ENCODE measurements at places on chromosomes 3 and 15.

GRCh38 chr3:180421221-180421620 lies 180.7 kb upstream of the TTC14 start:
- DNase-seq: no peak

DNA sequence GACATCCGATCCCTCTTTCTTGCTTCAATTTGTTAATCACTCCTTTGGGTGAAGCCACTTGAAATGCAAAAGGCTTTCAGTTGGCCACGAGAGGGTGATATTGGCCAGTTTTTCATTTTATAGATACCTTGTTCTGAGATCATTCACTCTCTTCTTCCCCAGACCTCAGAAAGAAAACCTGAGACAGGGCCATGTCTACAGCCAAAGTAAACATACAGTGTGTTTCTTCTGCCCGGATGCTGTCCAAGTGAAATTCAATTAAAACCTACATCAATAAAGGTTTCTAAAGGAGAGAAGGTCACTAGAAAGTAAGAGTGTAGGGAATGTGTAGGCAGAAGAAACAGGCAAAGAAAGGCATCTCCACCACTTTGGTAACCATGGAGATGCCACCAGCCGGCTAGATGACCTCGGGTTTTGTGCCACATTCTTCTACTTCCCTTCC lies 39.5 kb upstream of the FMN1 start:
- no peak for DNase-seq

- DNase-seq: no peak
Measured at GRCh38 chr3:3184876-3185275, 5.4 kb upstream of the CRBN start.

DNA sequence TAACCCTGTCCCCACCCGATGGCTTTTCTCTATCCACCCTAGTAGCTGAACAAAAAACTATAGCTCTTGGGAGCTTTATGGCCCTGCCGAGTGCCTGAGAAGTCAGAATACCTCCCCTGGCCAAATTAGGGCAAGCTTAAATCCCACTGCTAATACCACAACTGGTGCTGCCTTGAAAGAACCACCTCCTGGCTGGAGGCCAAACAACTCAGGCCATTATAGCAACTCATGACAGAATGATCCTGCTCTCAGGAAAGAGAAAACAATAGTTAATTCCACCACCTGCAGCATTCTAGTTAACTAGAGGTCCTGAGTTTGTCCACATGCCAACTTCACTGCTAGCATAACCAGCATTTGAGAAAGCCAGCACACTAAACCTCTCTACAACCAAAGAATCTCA lies 123.2 kb downstream of the RTP4 start:
- DNase-seq: no peak

- DNase-seq: no peak
Measured at GRCh38 chr3:169660709-169661360, 2.7 kb downstream of the MECOM start.
